ENCODE measurements at places on chromosomes 11 and 22. TPM values are rescaled to one million over a fixed set of nuclear protein-coding genes. Genes with fewer than 3 reads are reported as not detected.

MMP8 gene
- 0.72 TPM for total RNA-seq

DTX4 gene
- 0.30 TPM for total RNA-seq

LRRC32 gene
- not detected for total RNA-seq

KCNQ1OT1 gene
- total RNA-seq = 2.3 TPM

FIBIN gene
- not detected for total RNA-seq

KCTD14 gene
- not detected for total RNA-seq

SLC1A2 gene
- total RNA-seq = not detected

SMIM35 gene
- not detected for total RNA-seq

RNF121 gene
- 21.9 TPM for total RNA-seq

POU2F3 gene
- total RNA-seq = 0.11 TPM

HBB gene
- total RNA-seq = not detected

ENTHD1 gene
- total RNA-seq = not detected

CARD18 gene
- total RNA-seq = not detected

CYP2D6 gene
- 0.45 TPM for total RNA-seq

SCGB1A1 gene
- not detected for total RNA-seq

CNGA4 gene
- total RNA-seq = not detected
